ENCODE measurements at places on chromosomes 12 and 14. TPM values are rescaled to one million over a fixed set of nuclear protein-coding genes. Genes with fewer than 3 reads are reported as not detected.

LMNTD1 gene
- total RNA-seq: not detected

DNA sequence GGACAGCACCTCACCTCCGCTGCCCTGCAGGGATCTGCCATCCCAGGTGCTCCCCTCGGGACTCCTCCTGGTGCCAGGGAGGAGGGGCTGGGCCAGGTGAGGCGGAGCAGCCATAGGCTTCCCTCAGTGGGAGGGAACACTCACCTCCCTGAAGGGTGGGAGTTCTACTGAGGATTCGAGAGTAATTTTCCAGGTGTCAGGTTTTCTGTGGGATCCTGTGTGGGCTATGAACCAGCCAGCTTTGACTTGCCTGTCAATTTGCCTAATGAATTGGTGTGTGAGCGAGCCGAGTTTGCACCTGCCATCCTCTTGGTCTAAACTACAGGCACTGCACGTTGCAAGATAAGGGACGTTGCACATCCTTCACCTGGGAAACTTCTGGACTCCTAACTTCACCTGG, 50.3 kb downstream of the NOC4L start:
- peaks cover 3% of the 10 kb centered on the region for H3K4me1 ChIP-seq
- H3K36me3 ChIP-seq: peaks cover 2% of the 10 kb centered on the region
- no peak overlapping the region for H3K27ac ChIP-seq
- H3K4me3 ChIP-seq: no peak overlapping the region

DNA sequence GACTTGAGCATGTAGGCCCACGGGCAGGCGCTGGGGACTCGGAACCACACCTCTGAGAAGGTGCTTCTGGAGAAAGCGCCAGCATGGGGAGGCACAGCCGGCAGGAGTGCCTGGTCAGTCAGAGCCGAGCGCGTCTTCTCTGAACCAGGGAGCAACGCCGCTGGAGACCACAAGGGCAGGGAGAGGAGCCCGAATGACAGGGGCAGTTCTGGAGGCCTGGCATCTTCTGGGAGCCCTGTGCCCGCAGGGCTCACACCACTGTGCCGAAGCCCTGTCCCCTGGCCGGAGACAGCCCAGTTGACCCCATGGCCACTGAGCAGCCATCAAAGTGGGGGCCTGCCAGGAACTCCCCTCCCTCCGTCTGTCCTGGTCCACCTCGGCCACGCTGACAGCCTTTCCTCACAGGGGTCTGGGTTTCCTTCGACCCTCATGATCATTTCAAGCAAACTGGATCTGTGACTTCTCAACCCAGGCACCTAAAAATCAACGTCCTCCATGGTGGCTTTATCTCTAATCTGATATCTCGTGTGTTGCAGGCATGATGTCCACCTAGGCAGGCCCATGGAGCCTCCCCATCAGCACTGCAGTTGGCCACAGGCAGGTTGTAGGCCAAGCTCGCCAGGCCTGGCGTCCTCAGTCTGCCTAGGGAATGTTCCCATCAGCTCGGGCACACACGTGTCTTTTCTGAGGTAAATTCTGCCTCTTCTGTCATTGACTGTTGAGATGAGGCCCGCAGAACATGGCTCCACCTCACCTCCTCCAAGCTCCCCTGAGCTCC, 299.3 kb upstream of the RTL1 start:
- H3K36me3 ChIP-seq: no peaks in the 10 kb centered on the region
- H3K4me3 ChIP-seq: no peak overlapping the region
- no peaks in the 10 kb centered on the region for H3K4me1 ChIP-seq
- peak; percentile 11 for DNase-seq
- H3K27me3 ChIP-seq: no peaks in the 10 kb centered on the region

DNA sequence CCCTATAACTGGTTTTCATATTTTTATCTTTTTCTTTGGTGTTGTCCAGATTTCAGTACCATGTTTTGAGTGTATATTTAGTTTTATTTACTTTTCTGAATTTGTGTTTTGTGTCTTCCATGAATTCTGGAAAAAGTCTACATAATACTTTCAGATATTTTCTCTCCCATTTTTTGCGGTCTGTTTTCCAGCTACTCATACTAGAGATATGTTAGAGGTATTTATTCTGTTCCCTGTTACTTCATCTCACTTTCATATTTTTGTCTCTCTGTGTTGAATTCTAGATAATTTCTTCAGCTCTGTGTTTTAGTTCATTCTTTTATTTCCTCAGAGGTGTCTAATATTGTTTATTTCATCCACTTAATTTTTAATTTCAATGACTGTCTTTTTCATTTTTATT, 74.2 kb downstream of the IFT81 start:
- H3K4me3 ChIP-seq: no peak overlapping the region
- no peaks in the 10 kb centered on the region for H3K27me3 ChIP-seq
- H3K27ac ChIP-seq: no peak overlapping the region
- no peak for DNase-seq
- peaks cover 14% of the 10 kb centered on the region for H3K4me1 ChIP-seq
- peaks cover 3% of the 10 kb centered on the region for H3K36me3 ChIP-seq

MYO1A gene
- 0.82 TPM for total RNA-seq

- peak overlapping the region; percentile 47 for H3K4me3 ChIP-seq
- peaks cover 44% of the 10 kb centered on the region for H3K36me3 ChIP-seq
- peaks cover 59% of the 10 kb centered on the region for H3K4me1 ChIP-seq
- DNase-seq: no peak
- H3K27ac ChIP-seq: peak overlapping the region; percentile 79
These were observed 62.6 kb downstream of the SEL1L start for GRCh38 chr14:81471062-81471461.

- peak overlapping the region; percentile 78 for H3K27ac ChIP-seq
- DNase-seq: no peak
- peaks cover 39% of the 10 kb centered on the region for H3K4me1 ChIP-seq
- H3K36me3 ChIP-seq: peaks cover 68% of the 10 kb centered on the region
These were observed 110.9 kb downstream of the SCAF11 start for GRCh38 chr12:45879363-45879895.

SYCP3 gene
- 2.0 TPM for total RNA-seq

ETFBKMT gene
- total RNA-seq: 2.1 TPM

DNA sequence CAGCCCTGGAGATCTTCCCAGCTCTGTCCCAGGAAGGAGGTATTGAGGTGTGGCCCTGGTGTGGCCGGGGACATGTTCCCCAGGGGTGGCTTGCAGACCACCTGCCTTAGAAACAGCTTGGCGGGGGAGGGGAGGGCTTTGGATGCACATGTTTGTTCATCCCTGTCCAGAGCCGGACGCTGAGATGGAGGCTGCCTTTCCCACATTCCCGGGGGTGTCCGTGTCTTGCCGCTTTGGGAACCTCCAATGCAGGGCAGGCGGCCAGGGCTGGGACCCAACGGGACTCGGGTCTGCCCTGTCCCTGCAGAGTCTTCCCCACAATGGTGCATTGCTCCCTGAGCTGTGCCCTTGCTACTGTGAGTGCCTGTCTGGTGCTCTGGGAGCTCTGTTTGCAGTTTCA, 319.5 kb upstream of the SFSWAP start:
- H3K27me3 ChIP-seq: no peaks in the 10 kb centered on the region
- no peak for DNase-seq
- H3K4me1 ChIP-seq: no peaks in the 10 kb centered on the region
- H3K4me3 ChIP-seq: no peak overlapping the region
- H3K36me3 ChIP-seq: no peaks in the 10 kb centered on the region
- H3K27ac ChIP-seq: no peak overlapping the region

RPGRIP1 gene
- total RNA-seq: not detected

RASSF9 gene
- not detected for total RNA-seq

ERP29 gene
- 150 TPM for total RNA-seq

- H3K27ac ChIP-seq: no peak overlapping the region
- H3K4me1 ChIP-seq: no peaks in the 10 kb centered on the region
- H3K36me3 ChIP-seq: peaks cover 2% of the 10 kb centered on the region
- H3K27me3 ChIP-seq: peaks cover 4% of the 10 kb centered on the region
These were observed 73.4 kb downstream of the SLC38A4 start for GRCh38 chr12:46752396-46752795.

DNA sequence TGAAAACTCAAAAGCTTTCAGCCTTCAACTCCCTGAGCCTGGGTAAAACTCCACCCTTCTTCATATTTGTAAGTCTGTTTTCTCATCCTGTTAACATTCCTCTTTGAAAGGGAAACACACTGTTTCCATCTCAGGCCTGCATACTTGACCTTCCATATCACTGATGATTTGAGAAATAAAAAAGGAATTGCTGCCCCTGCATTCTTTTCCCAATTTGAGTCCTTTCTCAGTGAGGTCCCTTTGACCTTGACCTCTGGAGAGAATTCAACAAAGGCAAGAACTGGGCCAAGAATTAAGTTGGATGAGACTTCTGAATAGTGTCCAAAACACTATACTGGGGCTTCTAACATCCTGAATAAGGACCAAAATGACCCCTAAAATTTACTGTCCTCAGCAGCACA, 108.0 kb downstream of the AEBP2 start:
- no peak overlapping the region for H3K27ac ChIP-seq
- no peaks in the 10 kb centered on the region for H3K27me3 ChIP-seq
- peaks cover 13% of the 10 kb centered on the region for H3K4me1 ChIP-seq
- no peak for DNase-seq
- H3K4me3 ChIP-seq: no peak overlapping the region

GRCh38 chr12:19419086-19419485, 20.2 kb upstream of the AEBP2 start:
- H3K4me3 ChIP-seq: no peak overlapping the region
- peaks cover 1% of the 10 kb centered on the region for H3K36me3 ChIP-seq
- no peak overlapping the region for H3K27ac ChIP-seq
- no peaks in the 10 kb centered on the region for H3K27me3 ChIP-seq
- no peak for DNase-seq

DNA sequence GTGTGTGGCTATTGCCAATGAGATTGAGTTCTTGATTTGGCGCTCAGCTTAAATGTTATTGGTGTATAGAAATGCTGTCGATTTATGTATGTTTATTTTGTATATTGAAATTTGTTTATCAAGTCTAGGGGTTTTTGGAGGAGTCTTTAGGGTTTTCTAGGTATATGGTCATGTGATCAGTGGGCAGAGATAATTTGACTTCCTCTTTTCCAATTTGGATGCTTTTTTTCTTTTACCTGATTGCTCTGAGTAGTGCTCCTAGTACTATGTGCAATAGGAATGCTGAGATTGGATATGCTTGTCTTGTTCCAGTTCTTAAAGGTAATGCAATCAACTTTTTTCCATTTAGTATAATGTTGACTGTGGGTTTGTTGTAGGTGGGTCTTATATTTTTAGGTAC, 99.8 kb upstream of the PMCH start:
- peaks cover 9% of the 10 kb centered on the region for H3K4me1 ChIP-seq
- no peaks in the 10 kb centered on the region for H3K36me3 ChIP-seq
- H3K27me3 ChIP-seq: peaks cover 13% of the 10 kb centered on the region
- no peak for DNase-seq
- no peak overlapping the region for H3K4me3 ChIP-seq
- H3K27ac ChIP-seq: no peak overlapping the region

DNA sequence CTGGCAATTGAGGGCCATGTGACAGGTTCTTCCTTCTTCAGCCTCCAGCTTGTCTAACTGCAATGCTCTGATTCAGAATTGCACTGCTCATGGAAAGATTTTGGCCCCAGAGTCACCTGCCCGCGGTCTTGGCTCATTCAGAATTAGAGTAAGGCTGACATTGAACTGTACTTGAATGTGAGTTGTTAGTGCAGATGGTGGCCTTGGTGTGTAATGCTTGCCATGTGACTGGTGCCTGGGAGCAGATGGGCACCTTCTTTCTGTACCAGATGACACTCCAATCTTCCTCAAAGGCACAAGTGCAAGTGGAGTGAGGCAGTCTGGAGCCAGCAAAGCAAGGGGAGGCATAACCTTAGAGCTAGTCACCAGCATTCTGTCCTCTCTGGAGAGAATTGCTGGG, 36.5 kb upstream of the ANO4 start:
- H3K27me3 ChIP-seq: no peaks in the 10 kb centered on the region
- no peak for DNase-seq
- H3K27ac ChIP-seq: no peak overlapping the region

- H3K4me3 ChIP-seq: no peak overlapping the region
- DNase-seq: no peak
- H3K27ac ChIP-seq: no peak overlapping the region
- peaks cover 36% of the 10 kb centered on the region for H3K27me3 ChIP-seq
- H3K4me1 ChIP-seq: no peaks in the 10 kb centered on the region
- no peaks in the 10 kb centered on the region for H3K36me3 ChIP-seq
These were observed 8.8 kb upstream of the PEX5 start for GRCh38 chr12:7180685-7181084.

DNA sequence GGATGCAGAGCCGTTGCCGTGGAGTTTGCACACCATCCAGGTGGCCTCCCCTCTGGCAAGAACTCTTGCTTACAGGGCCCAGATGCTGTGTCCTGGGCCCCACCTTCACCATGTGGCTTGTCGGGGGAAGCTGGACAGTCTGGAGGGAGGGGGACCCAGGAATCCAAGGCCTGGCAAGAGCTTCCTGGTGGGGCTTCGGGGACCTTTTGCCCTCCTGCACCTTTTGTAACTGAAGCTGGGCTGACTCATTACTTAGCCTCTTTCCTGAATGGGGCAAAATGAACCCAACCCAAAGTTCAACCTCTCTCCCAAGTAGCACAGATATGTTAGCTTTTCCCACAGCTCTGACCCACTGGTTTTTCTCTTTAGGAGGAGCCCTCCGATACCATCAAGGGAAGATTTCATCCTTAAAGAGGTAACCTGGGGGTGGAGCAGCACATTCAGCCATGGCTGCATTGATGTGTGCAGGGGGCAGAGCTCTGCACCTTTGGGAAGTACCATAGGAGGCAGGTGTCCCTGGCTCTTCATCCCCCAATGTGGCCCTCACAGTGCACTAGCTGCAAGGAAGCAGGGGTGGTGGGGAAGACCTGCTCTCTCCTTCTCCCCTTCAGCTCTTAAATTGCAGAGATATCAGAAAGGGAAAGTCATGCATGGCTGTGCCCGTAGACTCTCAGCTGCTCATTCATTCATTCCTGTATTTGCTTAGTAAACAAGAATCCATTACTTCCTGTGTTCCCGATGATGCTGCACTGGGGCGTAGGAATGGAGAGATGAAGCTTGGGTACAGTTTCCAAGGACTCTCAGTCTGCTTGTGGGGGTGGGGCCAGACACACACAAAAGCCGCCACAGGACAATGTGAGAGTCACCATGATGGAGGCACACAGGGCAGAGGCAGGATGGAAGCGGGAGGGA, 13.0 kb downstream of the MVK start:
- H3K4me3 ChIP-seq: no peak overlapping the region
- H3K27ac ChIP-seq: no peak overlapping the region
- DNase-seq: no peak
- no peaks in the 10 kb centered on the region for H3K27me3 ChIP-seq
- no peaks in the 10 kb centered on the region for H3K4me1 ChIP-seq

GRCh38 chr12:126704609-126705008, 1562.4 kb upstream of the TMEM132C start:
- DNase-seq: no peak
- no peaks in the 10 kb centered on the region for H3K27me3 ChIP-seq
- H3K36me3 ChIP-seq: no peaks in the 10 kb centered on the region
- no peak overlapping the region for H3K4me3 ChIP-seq
- no peak overlapping the region for H3K27ac ChIP-seq
- no peaks in the 10 kb centered on the region for H3K4me1 ChIP-seq

Data from activated CD8-positive, alpha-beta memory T cell treated with anti-CD3 and anti-CD28 coated beads, Interleukin-2, amount 10 ng/mL, durations not matched to agents 7 days and 5 days (primary cell).